ENCODE measurements at places on chromosomes 16 and 17.

DNA sequence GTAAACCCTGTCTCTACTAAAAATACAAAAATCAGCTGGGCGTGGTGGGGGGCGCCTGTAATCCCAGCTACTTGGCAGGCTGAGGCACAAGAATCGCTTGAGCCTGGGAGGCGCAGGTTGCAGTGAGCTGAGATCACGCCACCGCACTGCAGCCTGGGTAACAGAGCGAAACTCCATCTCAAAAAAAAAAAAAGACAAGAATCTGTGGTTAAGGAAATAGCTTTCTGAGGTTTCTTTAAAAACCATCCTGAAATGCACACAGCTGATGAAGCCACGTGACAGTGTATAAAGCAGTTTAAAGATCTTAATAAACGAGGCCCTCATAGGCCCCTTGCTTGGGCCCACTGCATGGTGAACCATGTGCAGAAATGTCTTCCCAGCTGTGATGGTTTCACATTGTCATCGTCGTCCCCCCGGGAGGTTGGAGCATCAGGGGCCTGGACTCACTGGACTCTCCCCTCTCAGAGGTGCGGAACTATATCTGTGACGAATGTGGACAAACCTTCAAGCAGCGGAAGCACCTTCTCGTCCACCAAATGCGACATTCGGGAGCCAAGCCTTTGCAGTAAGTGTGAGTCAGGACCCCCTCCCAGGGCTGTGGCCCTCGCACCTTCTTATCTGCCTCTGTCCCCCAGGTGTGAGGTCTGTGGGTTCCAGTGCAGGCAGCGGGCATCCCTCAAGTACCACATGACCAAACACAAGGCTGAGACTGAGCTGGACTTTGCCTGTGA, 16.2 kb downstream of the ZNF276 start:
- DNase-seq, result no peak

GRCh38 chr17:55155856-55156560, 108.8 kb upstream of the HLF start:
- DNase-seq, result no peak

- peak; percentile 71 for DNase-seq
Observed at GRCh38 chr17:30095507-30096244, 20.9 kb upstream of the NSRP1 start.

GRCh38 chr16:66604376-66605176, at the start of gene CMTM3:
CMTM3 (plus strand) TSS chr16:66604704; CDS start chr16:66604806, 102 bp downstream.
- DNase-seq, result peak; percentile 72

- no peak for DNase-seq
Observed at GRCh38 chr16:84931506-84931905, 79.8 kb downstream of the ZDHHC7 start.

- DNase-seq, result no peak
Observed at GRCh38 chr16:27650073-27650701, 100.2 kb downstream of the KATNIP start.

DNA sequence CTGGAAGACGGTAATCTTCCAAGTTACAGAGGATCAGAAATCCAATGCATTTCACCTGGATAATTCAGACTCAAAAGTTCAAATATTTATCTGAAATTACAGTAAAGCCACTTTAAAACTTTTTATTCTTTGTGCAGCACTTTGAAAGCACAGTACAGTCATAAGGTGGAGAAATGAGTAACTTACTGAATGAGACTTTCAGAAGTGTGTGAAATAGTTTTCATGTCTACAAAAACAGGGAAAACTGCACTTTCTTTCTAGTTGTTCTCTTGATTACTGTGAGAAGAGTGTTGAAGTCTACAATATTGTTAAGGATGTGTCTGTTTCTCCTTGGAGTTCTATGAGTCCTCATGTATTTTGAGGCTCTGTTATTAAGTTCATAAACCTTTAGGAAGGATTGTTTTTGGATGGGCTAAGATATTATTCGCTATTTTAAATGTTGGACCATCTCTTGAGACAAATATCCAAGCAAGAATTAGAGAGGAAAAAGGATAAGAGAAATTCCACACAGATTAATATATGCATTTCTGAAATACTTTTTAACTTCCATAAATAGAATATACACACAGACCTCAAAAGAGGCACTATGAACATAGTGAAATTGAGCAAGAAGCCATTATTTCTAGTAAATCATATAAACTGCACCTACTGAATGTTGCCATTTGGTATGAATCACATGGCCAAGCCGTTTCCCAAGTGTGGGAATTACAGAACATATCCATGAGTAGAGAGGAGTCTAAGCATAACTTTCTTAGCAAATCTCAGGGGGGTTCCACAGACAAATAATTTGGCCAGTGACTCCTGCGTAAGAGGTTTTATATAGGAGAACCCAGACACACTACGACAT, 83.6 kb upstream of the PLEKHM1 start:
- DNase-seq, result no peak

- no peak for DNase-seq
Observed at GRCh38 chr17:59464246-59464645, 101.2 kb upstream of the DHX40 start.

DNA sequence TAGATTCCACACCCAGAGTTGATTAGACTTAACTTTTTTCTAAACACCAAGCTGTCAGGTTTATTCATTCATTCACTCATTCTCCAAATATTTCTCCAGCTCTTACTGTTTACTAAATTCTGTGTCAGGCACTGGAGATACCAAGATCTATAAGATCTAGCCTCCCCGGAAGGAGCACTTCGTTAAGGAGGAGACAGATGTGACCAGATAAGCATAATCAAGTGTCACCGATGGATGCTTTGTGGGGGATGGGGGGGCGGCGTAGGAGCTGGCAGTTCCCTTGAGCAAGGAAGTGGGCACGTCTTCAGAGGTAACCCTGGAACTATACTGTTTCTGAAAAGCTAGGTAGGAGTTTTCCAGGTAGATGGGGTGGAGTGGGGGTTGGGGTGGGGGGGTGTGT, 3.8 kb upstream of the RPL26 start:
- DNase-seq, result no peak

DNA sequence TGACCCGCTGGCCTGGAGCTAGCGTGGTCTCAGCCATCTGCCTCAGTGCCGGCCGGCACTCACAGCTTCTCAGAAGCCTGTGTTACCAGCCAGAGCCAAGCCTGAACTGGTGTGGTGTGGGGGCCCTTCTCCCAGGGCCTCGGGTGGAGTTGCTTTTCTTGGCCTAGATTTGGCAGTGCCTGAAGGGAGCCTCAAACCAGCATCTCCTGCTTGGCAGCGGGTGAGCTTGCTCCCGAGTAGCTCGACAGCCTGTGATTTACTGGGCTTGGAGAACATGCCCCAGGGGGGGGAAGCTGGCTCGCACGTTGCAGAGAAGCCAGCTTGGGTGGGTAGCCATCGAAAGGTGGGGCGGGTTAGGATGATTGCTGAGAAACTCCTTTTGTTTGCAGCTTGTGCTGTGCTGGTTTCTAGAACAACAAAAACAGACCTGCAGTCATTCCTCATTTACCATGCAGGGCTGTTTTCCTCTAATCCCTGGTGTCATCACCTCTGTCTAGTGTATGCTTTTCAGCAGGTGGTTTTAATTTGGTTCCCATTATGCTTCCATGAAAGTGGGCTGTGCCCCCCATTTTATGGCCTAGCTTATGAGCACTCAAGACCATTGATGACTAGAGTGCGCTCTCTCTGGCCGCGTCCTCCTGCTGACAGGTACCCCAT, 42.2 kb downstream of the TBCD start:
- no peak for DNase-seq

DNA sequence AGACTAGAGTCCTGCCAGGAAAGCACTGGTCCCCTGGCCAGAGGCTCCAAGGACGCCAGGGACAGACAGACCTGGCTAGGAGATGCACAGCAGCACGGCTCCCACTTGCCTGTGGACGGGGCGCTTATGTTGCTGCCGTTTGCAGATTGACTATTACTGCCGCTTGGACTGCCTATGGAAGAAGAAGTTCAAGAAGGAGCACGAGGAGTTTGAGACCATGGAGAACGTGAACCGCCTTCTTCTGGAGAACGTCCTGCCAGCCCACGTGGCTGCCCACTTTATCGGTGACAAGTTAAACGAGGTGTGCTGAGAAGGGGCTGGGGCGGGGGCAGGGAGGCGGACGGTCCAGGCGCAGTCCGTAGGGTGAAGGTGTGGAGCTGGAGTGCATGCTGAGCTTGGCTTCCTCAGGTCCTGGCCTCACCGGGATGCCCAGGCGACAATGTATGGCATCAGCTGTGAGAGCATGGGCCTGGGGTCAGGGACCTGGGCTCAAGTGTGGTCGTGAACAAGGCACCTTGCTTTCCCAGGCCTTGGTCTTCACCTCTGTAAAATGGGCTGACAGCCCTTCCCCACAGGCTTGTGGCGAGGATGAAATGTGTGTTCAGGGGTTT, 45.6 kb downstream of the ADCY7 start:
- DNase-seq, result no peak

- peak; percentile 68 for DNase-seq
Observed at GRCh38 chr16:69611103-69611640, 45.4 kb downstream of the NFAT5 start.

DNA sequence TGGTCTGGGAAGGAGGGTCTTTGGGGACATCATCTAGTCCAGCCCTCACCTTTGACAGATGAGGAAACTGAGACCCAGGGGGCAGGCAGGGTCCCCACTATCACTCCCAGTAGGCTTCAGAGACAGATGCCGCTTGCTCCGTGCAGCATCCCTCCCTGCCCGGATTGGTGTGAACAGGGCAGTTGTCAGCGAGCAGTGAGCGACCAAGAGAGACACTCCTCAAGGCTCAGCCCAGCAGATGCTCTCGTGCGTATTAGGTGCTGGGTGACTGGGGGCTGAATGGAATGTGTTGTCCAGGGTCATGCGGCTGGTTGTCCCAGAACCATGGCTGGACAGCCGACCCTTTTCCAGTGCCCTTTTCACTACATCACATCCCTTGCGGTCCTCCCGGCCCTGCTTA, 49.0 kb downstream of the MPRIP start:
- DNase-seq, result no peak

- DNase-seq, result no peak
Observed at GRCh38 chr17:596763-597644, 117.6 kb downstream of the VPS53 start.

DNA sequence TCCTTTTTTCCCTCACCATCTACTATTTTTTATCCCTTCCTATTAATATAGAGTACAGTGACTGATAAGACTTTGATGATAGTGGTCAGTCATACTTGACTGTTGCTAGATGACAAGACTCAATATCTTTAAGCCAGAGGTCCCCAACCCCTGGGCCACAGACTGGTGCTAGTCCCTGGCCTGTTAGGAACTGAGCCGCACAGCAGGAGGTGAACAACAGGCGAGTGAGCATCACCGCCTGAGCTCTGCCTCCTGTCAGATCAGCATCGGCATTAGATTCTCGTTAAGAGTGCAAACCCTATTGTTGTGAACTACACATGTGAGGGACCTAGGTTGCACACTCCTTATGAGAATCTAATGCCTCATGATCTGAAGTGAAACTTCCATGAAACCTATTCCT, 341.3 kb downstream of the BCAS3 start:
- DNase-seq, result peak; percentile 37

DNA sequence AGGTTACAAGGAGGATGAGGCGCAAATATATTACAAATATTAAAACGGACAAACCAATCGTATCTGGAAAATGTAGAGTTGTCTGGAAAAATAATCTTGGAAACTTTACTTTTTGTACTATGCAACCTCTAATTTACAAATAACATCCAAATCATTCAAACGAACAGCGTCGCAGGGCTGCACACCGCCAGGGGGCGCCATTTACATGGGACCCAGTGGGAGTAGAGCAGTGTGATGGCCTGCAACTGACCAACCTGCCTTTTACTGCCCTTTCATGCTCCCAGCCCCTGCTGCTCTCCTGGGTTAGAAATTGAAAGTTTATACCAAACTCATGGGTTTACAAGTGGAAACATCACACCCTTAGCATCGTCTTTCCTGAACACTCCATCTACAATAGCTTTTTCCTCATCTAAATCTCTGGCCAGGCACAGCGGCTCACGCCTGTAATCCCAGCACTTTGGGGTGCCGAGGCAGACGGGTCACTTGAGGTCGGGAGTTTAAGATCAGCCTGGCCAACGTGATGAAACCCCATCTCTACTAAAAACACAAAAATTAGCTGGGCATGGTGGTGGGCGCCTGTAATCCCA, 10.0 kb downstream of the PITPNC1 start:
- DNase-seq, result peak; percentile 74

- peak; percentile 86 for DNase-seq
Observed at GRCh38 chr17:74368341-74369081, 1.2 kb downstream of the GPR142 start.

- peak; percentile 94 for DNase-seq
Observed at GRCh38 chr16:11781773-11782172, 15.3 kb downstream of the ZC3H7A start.

GRCh38 chr16:85002608-85003007, 8.7 kb downstream of the ZDHHC7 start:
- DNase-seq, result no peak

DNA sequence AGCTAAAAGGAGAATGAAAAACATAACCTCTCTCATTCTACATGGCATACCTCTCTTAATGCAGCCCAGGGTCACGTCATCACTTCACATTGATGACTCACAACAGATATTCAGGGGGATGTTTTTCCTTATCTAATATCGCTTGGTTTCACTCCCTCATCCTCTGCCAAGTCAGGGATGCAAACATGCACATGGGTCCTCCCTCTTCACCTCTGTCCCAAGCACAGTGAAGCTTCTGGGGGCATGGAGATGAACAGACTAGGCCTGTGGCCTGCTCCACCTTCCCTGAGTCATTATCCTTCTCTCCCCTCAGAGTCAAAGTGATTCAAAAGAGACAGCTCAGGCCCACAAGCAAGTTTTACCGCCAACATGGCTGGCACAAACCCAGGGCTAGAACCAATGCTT, 2.3 kb upstream of the MT2A start:
- no peak for DNase-seq

GRCh38 chr17:69060822-69061221, at the start of gene ABCA9:
ABCA9 (minus strand) TSS chr17:69060927; CDS start chr17:69051126, 9,801 bp downstream.
- DNase-seq, result peak; percentile 4

GRCh38 chr16:56192986-56193945, 2.0 kb downstream of the GNAO1 start:
- DNase-seq, result peak; percentile 55

GRCh38 chr17:76345377-76345974, 8.2 kb downstream of the PRPSAP1 start:
- no peak for DNase-seq

- DNase-seq, result no peak
Observed at GRCh38 chr17:80890921-80891396, 100.7 kb upstream of the CHMP6 start.

DNA sequence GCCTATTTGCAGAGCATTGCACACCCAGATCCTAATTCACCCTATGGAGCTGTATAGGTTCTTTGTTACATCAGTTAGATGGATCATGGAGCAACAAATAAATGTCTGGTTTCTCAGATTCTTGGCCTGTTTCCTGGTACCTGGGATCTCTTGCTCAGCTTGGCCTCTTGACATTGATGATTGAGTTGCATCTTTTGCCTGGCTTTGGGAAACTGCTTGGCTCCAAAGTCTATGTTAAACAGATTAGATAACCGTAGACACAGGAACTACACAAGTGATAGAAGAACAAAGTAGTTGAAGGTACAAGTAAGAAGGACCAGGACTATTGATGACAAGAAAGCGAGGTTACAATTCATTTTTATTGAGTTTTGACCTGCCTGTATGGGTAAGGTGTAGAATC, 77.3 kb downstream of the TMEM100 start:
- no peak for DNase-seq

GRCh38 chr17:55743103-55743679, 7.7 kb upstream of the PCTP start:
- peak; percentile 96 for DNase-seq

GRCh38 chr17:50152736-50153135, 2.3 kb upstream of the PPP1R9B start:
- no peak for DNase-seq

GRCh38 chr16:87278191-87279093, 38.8 kb downstream of the C16orf95 start:
- DNase-seq, result peak; percentile 29

Data from NCI-H69 (cell line).